Muscle of leg (tissue), 16 donors: ENCODE measurements at places on chromosomes 13 and 19. TPM values are rescaled to one million over a fixed set of nuclear protein-coding genes. Genes with fewer than 3 reads are reported as not detected.

The TLE2 gene
- 33.0 TPM for polyA plus RNA-seq

The ZNF432 gene
- polyA plus RNA-seq = 9.8 TPM

The ACP7 gene
- 0.09 TPM for polyA plus RNA-seq

The CLEC17A gene
- 0.12 TPM for polyA plus RNA-seq

The LRRC63 gene
- 0.07 TPM for polyA plus RNA-seq

The ZNF625 gene
- 6.1 TPM for polyA plus RNA-seq

The NDUFB7 gene
- polyA plus RNA-seq = 150 TPM

DNA sequence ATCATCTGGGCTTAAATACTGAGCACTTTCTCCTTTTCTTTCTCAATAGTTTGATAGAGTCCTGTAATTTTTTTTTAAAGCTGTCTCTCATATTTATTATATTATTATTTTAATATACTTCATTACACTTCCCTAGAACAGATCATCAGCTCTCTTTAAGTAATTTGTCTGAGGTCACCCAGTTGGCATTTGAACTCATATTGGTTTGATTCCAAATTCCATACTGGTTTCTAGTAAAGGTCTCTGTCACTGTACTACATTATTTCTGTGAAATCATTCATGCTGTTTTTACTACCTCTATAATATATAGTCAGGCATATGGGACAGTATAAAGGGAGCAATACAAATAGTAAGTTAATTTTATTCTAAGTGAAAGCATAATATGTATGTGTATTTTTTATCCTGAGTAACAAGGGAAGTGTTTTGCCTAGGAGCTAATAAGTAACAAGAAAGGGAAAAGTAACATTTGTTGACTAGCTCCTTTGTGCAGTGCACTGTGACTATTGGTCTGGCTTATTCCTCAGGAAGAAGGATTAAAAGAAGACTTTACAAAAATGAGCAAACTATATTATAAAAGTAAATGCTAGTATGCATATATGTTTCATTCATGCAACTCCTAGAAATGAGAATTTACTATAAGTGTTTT is 14.3 kb downstream of the LPAR6 start:
- no peak for DNase-seq
- no peaks in the 10 kb centered on the region for H3K27me3 ChIP-seq
- no peak overlapping the region for H3K4me3 ChIP-seq

GRCh38 chr13:32538621-32539246 is at the start of gene N4BP2L2:
Gene N4BP2L2 (minus strand): TSS chr13:32538795. CDS start chr13:32537027, 1,768 bp downstream.
- peaks cover 2% of the 10 kb centered on the region for H3K27me3 ChIP-seq
- peak; percentile 100 for DNase-seq
- peaks cover 7% of the 10 kb centered on the region for H3K36me3 ChIP-seq
- peak within 1 kb of the TSS; percentile 99 for H3K27ac ChIP-seq

DNA sequence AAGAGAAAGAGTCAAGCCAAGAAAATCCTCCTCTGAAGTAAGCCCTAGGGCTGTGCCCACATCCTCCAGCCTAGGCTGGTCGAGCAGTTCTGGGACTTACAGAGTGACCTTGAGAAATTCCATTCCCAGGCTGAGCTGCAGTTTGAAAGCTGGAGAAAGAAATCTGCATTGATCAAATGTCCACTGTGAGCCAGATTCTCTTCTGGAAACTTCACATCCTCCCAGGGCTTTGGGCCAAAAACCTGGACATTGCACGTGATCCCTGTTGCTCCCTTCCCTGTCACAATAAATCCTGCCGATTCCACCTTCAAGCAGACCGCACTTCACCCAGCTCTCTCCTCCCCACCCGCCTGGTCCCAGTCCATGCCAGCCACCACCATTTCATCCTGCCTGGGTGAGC is 15.7 kb downstream of the TMEM143 start:
- H3K4me1 ChIP-seq = peaks cover 6% of the 10 kb centered on the region
- H3K27me3 ChIP-seq = no peaks in the 10 kb centered on the region
- H3K27ac ChIP-seq = no peak overlapping the region
- no peak overlapping the region for H3K4me3 ChIP-seq
- no peaks in the 10 kb centered on the region for H3K36me3 ChIP-seq

- H3K27ac ChIP-seq = peak overlapping the region; percentile 83
- no peaks in the 10 kb centered on the region for H3K36me3 ChIP-seq
These were observed 6.8 kb downstream of the TLE6 start for GRCh38 chr19:2984215-2984528.

- H3K4me3 ChIP-seq = no peak overlapping the region
- no peak overlapping the region for H3K27ac ChIP-seq
- H3K36me3 ChIP-seq = peaks cover 32% of the 10 kb centered on the region
- H3K27me3 ChIP-seq = no peaks in the 10 kb centered on the region
- H3K4me1 ChIP-seq = no peaks in the 10 kb centered on the region
These were observed 32.4 kb downstream of the EPSTI1 start for GRCh38 chr13:42959615-42960014.

- H3K4me1 ChIP-seq = no peaks in the 10 kb centered on the region
- H3K27ac ChIP-seq = no peak overlapping the region
- no peak for DNase-seq
- H3K4me3 ChIP-seq = no peak overlapping the region
- no peaks in the 10 kb centered on the region for H3K27me3 ChIP-seq
- no peaks in the 10 kb centered on the region for H3K36me3 ChIP-seq
These were observed 1015.7 kb downstream of the PCDH9 start for GRCh38 chr13:66214467-66214866.

DNA sequence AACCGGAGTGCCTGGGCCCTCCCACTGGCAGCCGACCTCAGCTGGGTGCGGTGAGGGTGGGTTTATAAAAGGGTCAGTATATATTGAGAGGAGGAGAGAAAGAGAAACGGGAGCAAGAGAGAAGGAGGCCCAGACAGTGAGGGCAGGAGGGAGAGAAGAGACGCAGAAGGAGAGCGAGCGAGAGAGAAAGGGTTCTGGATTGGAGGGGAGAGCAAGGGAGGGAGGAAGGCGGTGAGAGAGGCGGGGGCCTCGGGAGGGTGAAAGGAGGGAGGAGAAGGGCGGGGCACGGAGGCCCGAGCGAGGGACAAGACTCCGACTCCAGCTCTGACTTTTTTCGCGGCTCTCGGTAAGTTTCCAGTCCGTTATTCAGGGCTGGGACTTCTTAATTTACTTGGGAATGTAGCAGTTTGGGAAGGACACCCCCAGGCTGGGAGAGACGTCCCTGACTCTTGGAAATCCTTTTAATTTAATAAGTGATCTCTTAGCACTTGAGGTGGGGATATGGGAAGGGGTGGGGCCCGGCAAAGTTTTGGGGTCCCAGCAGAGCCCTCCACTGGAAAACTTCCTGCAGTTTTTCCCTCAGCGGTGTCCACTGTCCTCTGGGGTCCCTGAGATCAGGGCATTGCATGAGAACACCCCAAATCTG is at the start of gene EMP3:
TSS of gene EMP3 (plus strand) at position 288 of the 646 bp plus-strand sequence. CDS start 1,293 bp downstream, outside the sequence.
- peak within 1 kb of the TSS; percentile 92 for H3K4me3 ChIP-seq
- H3K4me1 ChIP-seq = peaks cover 56% of the 10 kb centered on the region

DNA sequence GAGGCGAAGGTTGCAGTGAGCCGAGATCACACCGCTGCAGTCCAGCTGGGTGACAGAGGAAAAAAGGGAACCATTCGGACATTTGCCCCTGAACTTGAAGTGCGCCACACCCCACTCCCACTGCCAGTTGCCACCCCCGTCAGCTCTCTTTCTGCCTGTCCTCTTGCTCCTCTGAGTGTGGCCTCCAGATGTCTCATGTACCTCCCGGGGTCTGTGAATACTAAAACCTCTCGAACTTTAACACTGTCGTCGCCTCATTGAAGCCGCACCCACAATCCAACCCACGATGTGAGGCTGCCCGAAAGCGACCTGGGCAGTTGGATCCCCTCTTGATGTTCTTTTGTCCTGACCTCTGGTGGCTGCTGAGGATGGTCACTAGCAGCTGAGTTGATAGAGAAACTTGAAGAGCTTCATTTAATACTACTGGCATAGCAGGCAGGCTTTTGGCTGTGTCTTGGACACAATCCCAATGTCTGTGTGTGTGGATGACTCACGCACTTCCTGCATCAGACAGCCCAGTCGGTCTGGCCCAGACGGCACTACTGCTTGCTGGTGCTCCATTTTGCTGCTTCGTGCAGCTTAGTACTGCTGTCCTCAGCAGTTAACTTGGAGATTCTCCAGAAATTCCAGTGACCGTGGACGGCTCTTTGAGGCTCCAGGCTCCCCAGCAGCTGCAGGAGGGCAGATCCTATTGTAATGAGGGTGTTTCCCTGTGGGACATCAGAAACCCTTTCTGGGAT is 4.2 kb downstream of the FPR3 start:
- H3K4me3 ChIP-seq = no peak overlapping the region
- H3K36me3 ChIP-seq = no peaks in the 10 kb centered on the region
- H3K27me3 ChIP-seq = no peaks in the 10 kb centered on the region
- peaks cover 8% of the 10 kb centered on the region for H3K4me1 ChIP-seq
- DNase-seq = peak; percentile 91
- H3K27ac ChIP-seq = peak overlapping the region; percentile 51

DNA sequence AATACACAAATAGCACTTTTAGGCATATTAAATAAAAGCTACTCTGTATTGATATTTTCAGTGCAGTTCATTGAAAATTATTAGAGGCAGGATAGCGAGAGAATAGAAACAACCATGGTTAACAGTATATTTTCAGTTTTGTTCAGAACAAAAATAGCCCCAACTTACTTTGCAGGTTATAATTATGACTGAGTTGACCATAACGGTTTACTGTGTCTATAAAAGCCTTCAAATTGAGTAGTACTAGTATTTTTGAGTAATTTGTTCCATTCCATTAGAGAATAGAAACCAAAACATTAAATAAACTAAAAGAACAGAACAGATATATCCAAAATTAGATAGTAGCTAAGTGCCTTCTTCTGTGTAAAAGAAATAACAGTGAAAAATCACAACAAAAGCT is 1108.4 kb upstream of the PCDH20 start:
- no peaks in the 10 kb centered on the region for H3K27me3 ChIP-seq
- DNase-seq = no peak
- no peak overlapping the region for H3K4me3 ChIP-seq

DNA sequence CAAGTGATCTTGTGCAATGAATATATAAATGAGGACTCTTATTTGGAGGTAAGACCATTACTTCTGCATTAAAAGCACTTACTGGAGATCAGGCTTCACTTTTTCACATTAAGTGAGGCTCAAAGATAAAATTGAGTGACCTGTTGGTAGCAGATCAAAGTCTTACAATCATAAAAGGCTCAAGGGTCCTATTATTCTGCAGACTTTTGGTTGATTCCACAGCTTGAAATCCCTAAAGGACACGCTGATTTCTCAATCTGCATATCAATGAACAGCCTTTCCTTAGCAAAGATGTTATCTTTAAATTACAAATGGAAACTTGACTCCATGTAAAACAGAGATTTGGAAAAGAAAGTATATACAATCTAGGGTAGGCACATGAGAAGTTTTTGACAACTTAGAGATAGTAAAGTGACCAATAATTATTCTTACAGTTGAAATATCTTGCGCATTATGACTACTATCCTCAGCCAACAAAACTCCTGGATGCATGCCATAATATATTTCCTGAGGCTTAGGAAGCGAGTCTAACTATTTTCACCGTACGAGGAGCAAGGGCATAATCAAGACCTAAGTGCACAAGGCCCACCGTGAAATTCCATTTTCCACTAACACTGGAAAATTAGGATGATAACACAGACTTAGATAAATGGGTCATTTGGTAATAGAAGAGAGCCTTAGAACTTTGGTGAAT is 640.7 kb downstream of the LIG4 start:
- no peaks in the 10 kb centered on the region for H3K36me3 ChIP-seq
- DNase-seq = peak; percentile 4
- H3K4me1 ChIP-seq = no peaks in the 10 kb centered on the region
- H3K4me3 ChIP-seq = no peak overlapping the region
- H3K27ac ChIP-seq = no peak overlapping the region

DNA sequence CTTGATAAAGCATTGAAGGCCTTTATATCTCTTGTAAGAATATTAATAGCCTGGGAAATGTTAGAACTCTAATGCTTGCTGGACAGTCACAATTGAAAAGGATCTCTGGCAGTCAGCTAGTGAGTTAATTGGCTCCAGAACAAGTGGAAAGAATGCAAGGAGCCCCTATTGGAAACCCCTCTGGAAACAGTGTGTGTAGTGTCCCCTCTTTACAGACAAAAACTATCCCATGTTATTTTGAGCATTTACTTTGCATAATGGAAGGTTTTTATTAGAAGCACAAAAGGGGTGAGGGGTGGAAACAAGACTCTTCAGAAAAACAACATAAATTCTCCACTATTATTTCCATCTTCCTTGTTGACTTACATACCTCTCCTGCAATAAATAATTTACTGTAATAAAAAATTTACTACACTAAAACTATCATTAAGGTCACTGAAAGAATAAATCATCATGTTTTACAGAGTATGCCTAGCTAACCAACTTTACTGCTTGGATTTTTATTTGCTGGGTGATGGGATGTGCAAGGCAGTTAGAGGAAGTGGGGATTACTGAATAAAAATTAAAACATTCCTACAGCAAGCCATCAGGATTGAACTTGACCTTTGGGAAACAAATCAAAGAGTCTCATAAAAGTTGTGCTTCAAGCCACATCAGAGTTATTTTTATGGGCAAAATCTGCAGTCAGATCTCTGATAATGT is 610.4 kb downstream of the TBC1D4 start:
- H3K4me3 ChIP-seq = no peak overlapping the region
- no peaks in the 10 kb centered on the region for H3K36me3 ChIP-seq
- no peak overlapping the region for H3K27ac ChIP-seq

DNA sequence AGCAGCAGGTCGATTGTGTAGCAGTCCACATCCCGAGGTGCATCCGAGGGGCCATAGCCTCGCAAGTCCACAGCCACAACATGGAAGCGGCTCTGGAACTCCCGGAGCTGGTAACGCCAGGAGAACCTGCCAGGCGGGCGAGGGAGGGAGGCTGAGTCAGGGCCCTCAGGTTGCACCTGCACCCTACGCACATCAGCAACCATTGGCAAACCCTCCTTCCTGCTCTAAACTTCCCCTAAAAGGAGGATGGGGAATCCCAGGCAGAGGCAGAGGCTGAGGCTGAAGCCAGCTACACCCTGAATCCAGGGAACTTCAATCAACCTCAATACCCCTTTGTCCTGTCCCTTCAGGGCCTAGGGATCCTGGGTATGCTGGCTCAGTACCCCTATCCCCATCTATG is 977 bp downstream of the EPHX3 start:
- no peak overlapping the region for H3K27ac ChIP-seq
- H3K36me3 ChIP-seq = peaks cover 9% of the 10 kb centered on the region
- H3K4me3 ChIP-seq = no peak overlapping the region
- H3K4me1 ChIP-seq = peaks cover 23% of the 10 kb centered on the region

GRCh38 chr19:29563486-29564101 is 37.8 kb downstream of the VSTM2B start:
- no peaks in the 10 kb centered on the region for H3K36me3 ChIP-seq
- no peak overlapping the region for H3K27ac ChIP-seq
- peaks cover 6% of the 10 kb centered on the region for H3K27me3 ChIP-seq

DNA sequence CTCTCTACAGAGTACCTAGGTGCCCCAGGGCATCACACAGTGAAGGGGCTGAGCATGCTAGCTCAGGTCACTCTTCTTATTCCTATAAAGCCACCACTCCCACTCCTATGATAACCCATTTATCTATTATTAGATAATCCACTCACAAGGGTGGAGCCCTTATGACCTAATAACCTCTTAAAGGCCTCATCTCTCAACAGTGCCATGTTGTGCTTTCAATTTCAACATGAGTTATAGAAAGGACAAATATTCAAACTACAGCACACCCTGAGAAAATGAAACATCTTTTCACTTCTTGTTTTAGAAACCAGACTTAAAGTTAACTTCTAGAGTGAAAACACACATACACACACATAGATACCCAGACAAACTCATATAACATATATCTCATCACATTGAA is 1494.9 kb upstream of the MIR17HG start:
- DNase-seq = no peak
- H3K36me3 ChIP-seq = no peaks in the 10 kb centered on the region
- no peak overlapping the region for H3K27ac ChIP-seq
- no peaks in the 10 kb centered on the region for H3K27me3 ChIP-seq

- DNase-seq = peak; percentile 1
- no peaks in the 10 kb centered on the region for H3K36me3 ChIP-seq
- no peak overlapping the region for H3K27ac ChIP-seq
- no peaks in the 10 kb centered on the region for H3K27me3 ChIP-seq
- H3K4me1 ChIP-seq = no peaks in the 10 kb centered on the region
These were observed 1806.1 kb upstream of the MIR17HG start for GRCh38 chr13:89541091-89542030.
